ENCODE measurements at places on chromosomes 7 and 10.
A peak's percentile ranks its signal among the peaks of the same experiment; 100 is the strongest.

DNA sequence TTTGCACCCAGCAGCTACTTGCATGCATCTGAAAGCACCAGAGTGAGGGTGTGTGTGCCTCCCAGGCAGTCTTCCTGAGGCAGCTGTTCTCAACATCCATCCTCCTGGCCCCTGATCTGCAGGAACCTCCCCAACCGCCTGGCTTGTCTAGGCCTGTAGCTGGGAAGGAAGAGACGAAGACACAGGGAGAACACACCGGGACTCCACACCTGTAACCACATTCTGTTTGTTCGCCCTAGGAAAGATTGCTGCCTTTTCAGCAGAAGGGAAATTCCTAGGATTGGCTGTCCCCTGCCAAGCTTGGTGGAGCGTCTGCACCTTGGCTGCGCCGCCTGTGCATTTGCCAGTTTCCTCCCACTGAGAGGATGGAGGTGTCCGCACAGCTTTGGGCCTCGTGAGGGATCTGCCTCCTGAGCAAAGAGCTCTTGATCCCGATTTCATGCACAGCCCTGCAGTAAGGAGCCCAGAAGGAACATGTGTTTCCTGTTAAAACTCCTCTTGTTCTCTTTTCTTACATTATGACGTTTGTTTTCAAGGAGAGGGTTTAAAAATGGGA, 154.6 kb downstream of the TPST1 start:
- no peak for DNase-seq

- DNase-seq, result peak; percentile 50
Measured at GRCh38 chr7:18570890-18571478, 75.4 kb downstream of the HDAC9 start.

DNA sequence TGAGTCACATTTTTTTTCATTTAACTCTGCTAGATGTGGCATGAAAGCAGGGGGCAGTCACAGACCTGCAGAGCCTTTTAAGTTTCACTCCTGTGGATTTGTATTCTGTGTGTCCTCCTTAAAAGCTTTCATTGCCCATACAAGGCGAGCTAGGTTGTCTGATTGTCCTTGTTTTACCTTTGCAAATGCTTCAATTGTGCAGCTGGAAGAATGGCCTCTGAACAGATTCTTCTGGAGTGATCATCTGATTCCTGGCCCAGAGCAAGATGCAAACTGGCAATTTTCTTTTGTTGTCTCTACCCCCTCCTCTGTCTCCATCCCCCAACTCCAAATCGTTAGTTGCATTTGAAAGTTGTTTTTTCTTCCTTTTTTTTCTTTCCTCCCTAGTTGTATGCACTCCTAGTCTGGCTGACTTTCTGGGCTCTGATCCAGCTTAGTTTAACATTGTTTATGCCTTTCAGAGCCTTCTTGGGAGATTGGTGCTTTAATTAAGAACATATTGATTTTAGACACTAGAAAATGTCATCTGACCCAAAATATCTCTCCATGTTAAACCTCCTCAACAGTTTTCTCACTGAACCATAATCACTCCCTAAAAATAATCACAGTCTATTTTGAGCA, 150.2 kb downstream of the REEP3 start:
- no peak for DNase-seq

DNA sequence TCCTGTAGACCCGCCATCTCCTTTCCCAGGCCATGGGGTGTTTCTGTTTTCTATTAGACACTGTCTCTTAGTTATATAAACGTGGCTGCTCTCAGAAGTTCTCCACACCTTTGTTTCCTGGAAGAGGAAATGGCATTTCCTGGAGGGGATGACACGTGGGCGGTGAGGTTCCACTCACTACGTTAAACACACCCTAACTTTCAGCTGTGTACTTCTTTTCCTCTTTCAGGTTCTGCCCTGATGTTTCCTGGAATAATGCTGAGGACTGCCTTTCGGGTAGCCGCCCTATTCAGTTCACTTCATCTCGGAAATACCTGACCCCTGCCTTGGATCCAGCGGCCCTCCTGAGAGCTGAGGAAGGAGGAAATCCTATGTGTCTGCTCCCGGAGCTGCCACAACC, 3.4 kb upstream of the PRKCQ start:
- no peak for DNase-seq

DNA sequence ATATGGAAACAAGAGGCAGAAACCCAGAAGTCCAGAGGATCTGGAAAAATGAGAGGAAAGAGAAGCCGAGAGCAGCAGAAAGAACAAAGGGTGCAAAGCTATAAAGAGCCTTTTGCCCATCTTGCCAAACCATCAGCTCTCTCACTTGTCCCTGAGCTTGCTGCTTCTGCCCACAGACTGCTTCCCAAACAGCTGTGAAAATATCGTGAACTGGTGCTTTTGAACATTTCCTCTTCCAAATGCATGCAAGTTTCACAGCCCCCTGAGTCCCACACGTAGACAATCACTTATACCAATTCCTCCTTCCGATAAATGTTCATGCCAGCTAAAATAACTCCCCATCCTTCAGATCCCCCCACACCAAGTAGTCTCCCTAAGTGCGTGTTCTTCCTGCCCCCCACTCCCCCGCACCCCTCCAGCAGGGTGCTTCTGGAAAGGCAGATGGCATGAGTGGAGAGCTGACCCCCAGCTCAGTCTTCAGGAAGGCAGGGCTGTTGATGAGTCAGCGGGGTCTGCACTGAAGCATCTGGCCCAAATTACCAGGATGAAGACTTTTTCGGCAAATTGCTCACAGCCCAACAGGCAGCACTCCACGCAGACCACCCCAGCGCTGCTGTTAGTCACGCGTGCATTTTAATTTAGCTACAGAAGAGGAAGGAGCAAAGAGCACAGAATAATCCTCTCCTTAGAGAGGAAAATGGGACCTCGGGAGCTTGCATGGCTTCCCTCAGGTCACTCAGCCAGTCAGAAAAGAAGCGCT, 76.1 kb upstream of the KCNMA1 start:
- no peak for DNase-seq

GRCh38 chr7:128217967-128218652, 23.0 kb upstream of the LEP start:
- DNase-seq, result no peak

DNA sequence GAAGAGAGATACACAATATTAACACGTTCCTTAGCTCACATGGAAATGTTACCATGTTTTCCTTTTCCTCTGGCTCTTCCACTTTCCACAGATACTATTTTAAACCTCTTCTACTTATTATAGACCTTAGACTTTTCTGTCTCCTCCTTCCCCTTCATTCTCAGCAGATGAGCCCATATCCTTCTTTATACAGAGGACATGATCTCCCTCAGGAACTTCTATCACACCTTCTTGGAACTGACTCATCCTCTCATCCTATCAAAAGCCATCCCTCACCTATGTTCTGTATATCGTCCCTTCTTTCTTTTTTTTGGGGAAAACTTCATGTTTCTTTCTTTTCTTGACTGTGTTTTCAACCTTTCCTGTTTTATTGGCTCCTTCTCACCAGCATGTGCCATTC, 20.8 kb downstream of the MTPN start:
- no peak for DNase-seq

DNA sequence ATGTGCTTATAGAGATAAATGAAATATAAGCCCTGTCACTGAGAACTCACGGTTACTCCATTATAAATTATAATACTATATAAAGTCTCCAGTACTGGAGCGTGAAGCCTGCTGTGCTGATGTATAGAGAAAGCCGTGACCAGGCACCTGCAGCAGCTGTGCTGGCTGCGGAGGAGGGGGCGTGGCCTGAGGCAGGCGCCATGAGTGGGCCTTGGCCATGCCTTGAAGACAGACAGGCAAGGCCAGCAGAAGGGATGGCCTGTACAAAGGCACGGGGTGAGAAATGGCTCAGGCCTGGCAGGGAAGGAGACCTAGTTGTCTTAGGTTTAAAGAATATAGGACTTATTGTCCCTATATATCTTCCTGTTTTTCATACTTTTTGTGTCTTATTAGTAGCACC, 218.5 kb upstream of the STK17A start:
- DNase-seq, result no peak

GRCh38 chr10:17212802-17213221, 11.3 kb upstream of the TRDMT1 start:
- DNase-seq, result no peak

GRCh38 chr7:106452031-106452851, 167.5 kb upstream of the NAMPT start:
- no peak for DNase-seq

DNA sequence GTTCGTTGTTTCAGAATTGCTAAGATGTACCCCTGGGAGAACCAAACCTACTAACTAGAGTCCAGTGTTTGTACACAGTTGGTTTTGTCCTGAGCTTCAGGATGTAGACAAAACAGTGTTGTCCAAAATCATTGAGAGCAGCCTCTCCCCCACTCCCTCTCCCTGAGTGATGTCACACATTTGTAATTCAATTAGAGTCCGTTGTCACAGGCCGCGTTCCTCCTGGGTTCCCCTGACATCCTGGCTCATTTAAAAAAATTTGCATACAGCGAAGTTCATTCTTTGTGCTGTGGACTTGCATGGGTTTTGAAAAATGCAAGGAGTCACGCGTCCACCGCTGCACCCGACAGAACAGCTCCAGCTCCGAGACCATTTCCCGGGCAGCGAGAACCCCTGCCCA, 10.3 kb downstream of the GRIFIN start:
- no peak for DNase-seq

DNA sequence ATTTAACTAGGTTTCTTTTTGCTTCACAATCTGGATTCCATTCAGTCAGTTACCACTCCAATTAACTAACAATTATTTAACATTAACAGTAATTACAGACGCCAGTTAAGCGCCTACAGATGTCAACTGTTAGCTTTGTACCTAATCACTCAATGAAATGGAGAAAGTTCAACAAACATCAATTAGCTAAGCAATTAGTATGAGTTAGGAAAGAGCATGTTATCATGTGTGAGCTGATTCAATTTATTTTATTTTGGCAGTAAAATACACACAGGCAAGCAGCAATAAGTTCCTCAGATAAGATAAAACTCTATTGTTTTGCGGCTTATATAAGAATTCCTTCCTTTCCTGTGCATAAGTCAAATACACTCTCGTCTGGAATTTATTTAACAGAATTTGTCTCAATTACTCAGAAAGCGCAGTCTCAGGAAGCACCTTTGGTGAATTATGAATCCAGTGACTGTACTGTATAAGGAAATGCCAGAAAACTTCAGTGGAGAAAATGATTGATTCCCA, 427.1 kb upstream of the GALNT17 start:
- no peak for DNase-seq

- no peak for DNase-seq
Measured at GRCh38 chr10:28897617-28898464, 220.5 kb downstream of the BAMBI start.

DNA sequence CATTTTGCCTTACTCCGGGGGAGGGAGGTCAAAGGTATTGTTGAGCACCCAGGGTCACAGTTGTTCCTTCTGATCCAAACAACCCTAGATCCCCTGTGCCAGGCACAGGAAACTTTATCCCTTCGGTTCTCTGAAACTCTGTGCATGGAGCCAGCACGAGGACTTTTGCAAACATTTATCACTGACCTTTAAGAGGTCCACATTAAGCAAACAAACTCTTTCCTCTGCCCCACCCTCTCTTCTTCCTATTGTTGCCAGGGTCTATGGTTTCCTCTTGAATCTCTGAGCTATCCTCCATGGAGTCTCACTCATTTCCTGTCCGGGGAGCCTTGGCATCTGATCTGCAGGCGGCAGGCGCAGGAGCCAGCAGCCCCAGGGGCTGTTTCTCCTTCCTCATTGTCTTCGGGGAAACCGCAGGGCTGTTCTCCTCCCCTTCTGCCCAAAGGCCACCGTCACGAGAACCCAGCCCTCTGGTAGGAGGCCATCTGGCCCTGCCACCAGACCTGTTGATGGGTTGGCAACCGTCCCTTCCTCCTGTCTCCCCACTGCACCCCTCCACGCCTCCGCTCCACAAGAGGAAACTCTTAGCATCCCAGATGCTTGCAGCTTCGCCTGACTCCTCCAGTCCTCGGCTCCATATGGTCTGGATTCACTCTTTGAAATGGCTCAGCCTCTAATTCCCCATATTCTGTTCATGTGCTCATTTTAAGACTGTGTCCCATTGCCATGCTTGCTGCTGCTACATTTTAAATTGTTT, 327.3 kb upstream of the NRP1 start:
- no peak for DNase-seq

DNA sequence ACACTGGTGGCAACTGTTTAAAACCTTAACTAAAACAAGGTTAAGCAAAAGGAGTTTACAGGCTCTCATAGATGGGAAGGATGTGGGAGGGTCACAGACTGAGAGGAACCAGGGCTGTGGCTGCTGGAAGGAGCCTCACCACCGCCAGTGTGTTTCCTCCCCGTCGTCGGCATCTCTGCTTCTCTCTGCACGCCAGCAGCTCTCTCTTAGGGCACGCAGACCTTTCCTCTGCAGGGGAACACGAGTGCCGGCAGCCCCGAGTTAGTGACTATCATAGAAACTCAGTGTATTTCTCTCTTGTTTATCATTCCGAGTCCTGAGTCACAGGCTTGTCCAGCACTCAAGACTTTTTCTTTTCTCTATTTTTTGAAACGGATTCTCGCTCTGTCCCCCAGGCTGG, 8.1 kb upstream of the SH2D4B start:
- DNase-seq, result no peak

DNA sequence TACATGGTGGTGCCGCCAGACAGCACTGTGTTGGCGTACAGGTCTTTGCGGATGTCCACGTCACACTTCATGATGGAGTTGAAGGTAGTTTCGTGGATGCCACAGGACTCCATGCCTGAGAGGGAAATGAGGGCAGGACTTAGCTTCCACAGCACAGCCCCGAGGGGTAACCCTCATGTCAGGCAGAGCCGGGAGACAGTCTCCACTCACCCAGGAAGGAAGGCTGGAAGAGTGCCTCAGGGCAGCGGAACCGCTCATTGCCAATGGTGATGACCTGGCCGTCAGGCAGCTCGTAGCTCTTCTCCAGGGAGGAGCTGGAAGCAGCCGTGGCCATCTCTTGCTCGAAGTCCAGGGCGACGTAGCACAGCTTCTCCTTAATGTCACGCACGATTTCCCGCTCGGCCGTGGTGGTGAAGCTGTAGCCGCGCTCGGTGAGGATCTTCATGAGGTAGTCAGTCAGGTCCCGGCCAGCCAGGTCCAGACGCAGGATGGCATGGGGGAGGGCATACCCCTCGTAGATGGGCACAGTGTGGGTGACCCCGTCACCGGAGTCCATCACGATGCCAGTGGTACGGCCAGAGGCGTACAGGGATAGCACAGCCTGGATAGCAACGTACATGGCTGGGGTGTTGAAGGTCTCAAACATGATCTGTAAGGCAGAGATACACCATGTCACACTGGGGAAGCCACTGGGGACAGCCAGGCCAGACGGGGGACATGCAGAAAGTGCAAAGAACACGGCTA, 104.6 kb upstream of the TNRC18 start:
- no peak for DNase-seq

DNA sequence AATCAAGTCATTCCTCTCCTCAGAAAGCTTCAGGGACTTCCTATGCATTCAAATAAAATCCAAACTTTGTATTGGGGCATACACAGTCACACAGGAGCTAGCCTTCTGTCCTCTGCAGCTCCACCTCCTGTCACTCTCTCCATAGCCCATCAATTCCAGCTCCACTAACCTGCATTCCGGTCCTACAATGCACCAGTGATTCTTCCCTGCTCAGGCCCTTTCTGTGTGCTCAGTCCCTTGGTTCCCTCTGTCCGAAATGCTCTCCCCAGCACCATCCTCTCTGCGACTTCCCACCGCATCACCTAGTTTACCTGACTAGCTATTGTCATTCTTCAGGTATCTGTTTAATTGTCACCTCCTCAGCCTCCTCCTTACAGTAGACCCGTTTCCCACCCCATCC, 26.4 kb upstream of the YAE1 start:
- no peak for DNase-seq

All from NCI-H446 (cell line).